ENCODE measurements at places on chromosomes 5 and 9.

DNA sequence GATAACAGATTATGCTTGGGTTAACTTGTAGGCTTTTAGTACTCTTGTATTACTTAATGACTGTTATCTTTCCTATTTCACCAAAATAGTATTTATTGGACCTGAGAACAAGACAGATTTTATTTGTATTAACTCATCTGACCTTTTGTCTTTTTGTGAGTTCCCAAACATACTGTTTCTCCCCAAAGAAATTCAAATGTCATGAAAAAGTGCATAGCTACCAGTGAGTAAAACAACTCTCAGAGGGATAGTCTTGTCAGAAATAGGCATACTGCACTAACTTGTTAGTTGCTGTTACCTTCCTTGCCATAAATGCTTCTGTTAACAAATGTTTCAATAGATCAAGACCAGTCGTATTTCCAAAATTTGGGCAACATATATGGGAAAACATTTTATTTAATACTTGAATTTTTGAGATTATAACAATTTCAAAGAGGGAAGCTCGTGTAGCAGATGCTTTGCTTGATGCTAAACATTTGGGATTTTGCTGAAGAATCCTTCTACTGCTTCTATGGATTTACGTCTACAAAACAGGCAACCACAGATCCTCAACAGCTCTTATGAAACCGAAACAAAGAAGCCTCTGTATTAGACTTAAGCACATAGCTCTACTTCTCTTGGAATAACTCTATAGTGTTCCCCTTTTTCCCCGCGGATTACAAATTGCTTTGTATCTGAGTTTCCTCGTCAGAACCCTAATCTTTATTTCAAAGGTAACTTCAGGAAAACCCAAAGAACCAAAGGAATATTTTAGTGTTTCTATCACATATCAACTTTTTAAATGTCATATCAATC, 248.8 kb downstream of the MCTP1 start:
- no peak for DNase-seq

DNA sequence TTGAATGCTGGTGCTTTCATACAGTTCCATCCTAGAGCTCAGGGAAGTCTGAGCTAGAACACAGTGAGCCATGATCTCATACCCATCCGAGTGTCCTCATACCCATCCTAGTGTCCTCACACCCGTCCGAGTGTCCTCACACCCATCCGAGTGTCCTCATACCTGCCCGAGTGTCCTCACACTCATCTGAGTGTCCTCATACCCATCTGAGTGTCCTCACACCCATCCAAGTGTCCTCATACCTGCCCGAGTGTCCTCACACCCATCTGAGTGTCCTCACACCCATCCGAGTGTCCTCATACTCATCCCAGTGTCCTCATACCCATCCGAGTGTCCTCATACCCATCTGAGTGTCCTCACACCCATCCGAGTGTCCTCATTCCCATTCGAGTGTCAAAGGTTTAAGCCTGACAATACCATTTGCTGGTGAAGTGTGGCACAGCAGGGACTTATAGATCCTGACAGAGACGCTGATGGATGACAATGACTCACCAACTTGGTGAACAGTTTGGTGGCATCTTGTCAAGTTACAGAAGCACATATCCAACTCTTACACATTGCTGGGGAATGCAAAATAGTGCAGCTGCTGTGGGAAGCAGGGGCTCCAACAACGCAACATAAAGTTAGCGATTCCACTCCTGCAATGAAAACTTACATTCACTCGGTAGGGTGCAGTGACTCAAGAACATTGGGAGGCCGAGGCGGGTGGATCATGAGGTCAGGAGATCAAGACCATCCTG, 77.0 kb upstream of the COL5A1 start:
- peak; percentile 5 for DNase-seq

DNA sequence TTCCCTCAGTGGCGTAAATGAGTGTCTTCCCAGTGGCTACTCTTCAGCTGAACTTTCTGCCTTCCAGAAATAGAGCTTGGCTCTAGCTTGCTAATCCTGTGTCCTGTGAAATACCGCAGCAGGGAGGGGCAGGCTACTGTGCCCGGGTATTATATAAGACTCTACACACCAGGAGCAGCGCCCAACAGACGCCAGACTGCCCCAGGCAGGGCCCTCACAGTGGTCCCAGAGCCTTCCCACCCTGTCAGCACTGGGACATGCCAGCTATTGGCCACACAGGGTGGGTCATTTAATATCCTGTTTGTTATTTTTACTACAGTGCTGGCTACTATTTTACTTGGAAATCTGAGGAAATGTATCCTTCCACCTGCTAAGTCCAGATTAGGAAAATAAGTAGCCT, 121.0 kb downstream of the FEM1C start:
- peak; percentile 85 for DNase-seq

- DNase-seq = peak; percentile 35
Measured at GRCh38 chr5:55344392-55344992, 36.7 kb downstream of the MTREX start.

DNA sequence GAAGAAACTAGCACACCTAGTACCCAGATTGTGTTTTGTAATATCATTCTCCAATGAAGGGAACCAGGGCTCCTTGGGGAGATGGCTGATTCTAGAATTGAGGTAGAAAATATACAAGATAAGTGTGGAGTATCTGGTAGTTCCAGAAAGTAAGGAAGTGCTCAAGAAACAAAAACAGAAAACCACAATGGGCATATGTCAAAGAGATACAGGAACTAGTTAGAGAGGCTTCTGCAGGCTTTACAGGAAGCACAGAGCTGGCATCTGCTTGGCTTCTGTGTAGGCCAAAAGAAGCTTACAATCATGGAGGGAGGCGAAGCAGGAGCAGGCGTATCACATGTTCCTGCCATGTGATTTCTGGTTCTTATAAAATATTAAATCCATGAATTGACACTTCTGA, 105.7 kb upstream of the TMEM161B start:
- DNase-seq = no peak

DNA sequence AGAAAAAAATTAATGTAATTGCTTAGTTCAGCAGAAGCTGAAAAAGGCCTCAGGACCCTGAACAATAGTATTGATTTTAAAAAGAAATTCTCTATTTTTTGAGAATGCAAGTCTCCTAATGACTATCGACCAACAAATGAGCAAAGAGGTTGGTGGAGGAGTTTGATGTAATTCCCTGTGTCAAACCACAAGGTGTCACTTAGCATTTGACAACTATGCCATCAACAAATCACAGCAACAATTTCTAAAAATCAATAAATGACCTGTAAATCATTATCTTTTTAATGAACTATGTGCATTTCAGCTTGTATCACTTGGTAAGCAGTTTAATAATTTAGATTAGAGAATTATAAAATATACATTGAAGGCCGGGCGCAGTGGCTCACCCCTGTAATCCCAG, 133.7 kb downstream of the PRELID2 start:
- no peak for DNase-seq

- no peak for DNase-seq
Measured at GRCh38 chr9:138105123-138105415, 227.5 kb downstream of the CACNA1B start.

GRCh38 chr9:127589955-127590370, 22.1 kb upstream of the STXBP1 start:
- peak; percentile 56 for DNase-seq

DNA sequence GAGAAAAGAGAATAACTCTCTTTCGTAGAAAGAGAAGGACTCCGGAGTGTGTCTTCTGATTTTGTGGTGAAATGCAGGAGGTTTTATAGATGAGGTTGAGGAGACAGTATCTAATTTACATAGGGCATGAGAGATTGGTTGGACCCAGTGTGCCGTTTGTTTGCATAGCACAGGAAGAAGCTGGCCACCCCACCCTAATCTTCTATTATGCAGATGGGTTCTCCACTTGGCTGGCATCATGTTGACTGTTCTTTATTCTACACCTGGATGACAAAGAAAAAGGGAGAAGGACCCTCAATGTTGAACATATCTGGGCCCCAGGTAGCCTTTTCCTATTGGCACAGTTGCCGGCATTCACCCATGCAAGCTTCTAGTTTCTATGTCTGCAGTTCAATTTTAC, 23.2 kb upstream of the MINAR2 start:
- no peak for DNase-seq

DNA sequence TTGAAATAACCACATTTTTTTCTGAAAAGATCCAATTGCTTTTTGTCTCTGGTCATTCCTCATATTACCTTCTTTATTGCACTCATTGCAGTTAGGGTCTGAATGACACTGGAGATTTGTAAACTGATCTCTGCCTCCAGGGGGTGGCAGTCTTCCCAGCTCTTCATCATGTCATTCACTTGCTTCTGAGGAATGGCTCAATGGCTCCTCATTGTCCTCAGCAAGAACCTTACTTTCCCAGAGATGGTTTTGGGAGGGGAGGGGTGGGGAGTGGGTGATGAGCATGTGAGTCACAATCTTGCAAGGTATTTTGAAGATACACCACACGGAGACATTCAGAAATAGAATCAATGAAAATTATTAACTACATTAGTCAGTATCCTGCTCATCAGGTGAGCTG, 159.8 kb upstream of the GAS1 start:
- no peak for DNase-seq

DNA sequence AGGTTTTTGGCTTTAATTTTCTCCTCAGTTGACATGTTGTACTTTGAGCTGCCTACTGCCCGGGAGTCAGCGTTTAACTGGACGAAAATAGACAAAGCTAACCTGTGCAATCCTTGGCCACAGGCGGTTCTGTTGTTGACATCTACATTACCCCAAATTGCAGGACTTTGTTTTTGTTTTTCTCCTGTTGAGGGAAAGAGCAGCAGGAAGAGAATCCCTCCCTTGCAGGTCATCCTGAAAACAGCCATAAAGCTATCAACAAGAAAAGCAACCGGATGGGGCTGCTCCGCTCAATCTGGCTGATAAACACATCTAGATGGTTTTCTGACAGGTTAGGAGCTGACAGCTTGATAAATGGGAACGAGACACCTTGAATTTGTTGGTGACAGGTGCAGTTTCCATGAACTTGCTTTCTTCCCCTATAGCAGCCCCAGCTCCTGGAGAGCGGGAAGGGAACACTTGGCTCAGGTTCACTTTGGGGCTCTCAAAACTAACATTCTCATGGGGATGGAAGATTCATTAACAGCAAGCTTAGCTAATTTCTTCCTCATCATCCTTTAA, 331.5 kb downstream of the SLIT3 start:
- DNase-seq = no peak

GRCh38 chr5:172173564-172174153, 14.4 kb downstream of the STK10 start:
- DNase-seq = no peak

GRCh38 chr9:127972236-127972871, 8.4 kb downstream of the EEIG1 start:
- peak; percentile 87 for DNase-seq

GRCh38 chr9:115164511-115164974, 46.6 kb upstream of the TNC start:
- peak; percentile 34 for DNase-seq

GRCh38 chr9:1913631-1914330, 101.4 kb upstream of the SMARCA2 start:
- DNase-seq = no peak
